ENCODE measurements at places on chromosomes 16 and 17.

GRCh38 chr16:10828851-10829366 is 10.3 kb upstream of the TVP23A start:
- DNase-seq: no peak

- peak; percentile 31 for DNase-seq
Observed at GRCh38 chr16:89473791-89474414, 16.5 kb downstream of the ANKRD11 start.

- DNase-seq: no peak
Observed at GRCh38 chr17:78883533-78884131, 19.4 kb downstream of the CEP295NL start.

GRCh38 chr16:553601-554296 is 6.4 kb upstream of the PRR35 start:
- no peak for DNase-seq

DNA sequence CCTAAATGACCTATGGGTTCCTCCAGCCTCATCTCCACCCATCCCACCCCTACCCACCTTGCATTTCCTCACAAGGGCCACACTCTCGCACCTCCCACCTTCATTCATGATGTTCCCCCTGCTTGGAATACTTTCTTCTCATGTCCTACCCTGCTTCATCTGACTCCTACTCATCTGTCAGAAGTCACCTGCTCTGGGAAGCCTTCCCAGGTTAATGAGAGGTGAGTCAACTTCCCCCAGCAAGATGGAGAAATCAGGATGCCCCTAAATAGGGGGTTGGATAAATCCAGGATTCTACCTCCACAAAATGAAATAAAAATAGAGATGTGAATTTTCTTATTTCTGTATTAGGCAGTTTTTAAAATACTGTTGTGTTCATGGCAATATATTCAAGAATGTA is 51.0 kb upstream of the WSB1 start:
- no peak for DNase-seq

- DNase-seq: no peak
Observed at GRCh38 chr16:57115514-57116182, 23.3 kb downstream of the CPNE2 start.

DNA sequence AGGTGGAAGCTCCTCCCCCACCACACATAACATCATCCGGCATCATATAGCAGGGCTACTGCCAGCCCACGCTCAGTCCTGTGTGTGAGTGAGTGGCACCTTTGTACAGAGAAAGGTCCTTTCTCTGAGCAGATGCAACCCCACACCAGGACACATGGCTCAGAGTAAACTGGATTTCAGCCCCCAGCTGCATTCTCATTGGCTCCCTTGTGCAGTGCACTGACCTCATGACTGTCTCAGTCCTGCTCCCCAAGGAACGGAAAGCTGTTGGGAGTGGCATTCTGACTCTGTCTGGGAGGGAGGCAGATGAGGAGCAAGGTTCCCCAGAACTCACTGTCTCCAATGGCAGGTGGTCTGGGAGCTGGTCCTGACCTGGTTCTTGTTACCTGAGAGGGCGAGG is 244.1 kb downstream of the PHKB start:
- no peak for DNase-seq

- DNase-seq: no peak
Observed at GRCh38 chr17:17514993-17515933, 19.1 kb upstream of the RASD1 start.

DNA sequence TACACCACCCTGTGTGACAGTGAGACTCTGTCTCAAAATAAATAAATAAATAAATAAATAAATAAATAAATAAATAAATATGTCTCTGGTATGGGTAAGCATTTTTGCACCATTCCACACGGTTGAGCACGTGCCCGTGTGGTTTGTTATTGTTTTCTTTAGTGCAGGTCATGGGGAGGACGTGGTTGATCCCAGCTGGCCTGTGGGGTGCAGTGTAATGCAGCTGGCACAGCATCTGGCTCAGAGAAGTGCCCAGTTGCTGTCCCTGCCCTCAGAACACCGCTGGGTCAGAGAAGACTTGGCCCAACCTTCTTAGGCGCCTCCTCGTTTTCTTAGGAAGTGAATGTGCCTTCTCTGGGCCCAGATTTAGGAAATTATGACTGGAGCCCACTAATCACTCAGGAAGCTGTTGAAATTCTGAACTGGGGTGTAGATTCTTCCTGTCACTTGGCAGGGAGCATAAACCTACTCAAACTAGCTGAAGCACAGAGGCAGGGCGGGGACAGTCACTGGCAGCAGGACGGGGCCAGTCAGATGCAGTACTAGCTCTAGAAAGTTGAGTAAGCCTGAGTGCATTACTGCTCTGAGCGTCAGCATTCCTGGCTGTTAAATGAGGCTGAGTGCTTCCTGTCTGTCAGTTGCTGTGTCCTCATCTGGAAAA is 85.9 kb downstream of the SNX29 start:
- DNase-seq: no peak

All from CD4-positive, alpha-beta T cell treated with Interleukin-6 for 4 hours (primary cell).